ENCODE measurements at places on chromosomes 2 and 18. TPM values are rescaled to one million over a fixed set of nuclear protein-coding genes. Genes with fewer than 3 reads are reported as not detected.

Gene EFHD1
- total RNA-seq, result 0.45 TPM

Gene MPP4
- total RNA-seq, result 4.0 TPM

Gene IL36G
- total RNA-seq, result not detected

Gene HOXD4
- not detected for total RNA-seq

Gene MCM6
- total RNA-seq, result 39.1 TPM

Measured in fibroblast of the aortic adventitia (primary cell).